Umbilical cord (tissue), 2 donors: ENCODE measurements at places on chromosomes 5 and 9.

- DNase-seq = no peak
Observed at GRCh38 chr9:109549386-109549785, 51.3 kb upstream of the PTPN3 start.

DNA sequence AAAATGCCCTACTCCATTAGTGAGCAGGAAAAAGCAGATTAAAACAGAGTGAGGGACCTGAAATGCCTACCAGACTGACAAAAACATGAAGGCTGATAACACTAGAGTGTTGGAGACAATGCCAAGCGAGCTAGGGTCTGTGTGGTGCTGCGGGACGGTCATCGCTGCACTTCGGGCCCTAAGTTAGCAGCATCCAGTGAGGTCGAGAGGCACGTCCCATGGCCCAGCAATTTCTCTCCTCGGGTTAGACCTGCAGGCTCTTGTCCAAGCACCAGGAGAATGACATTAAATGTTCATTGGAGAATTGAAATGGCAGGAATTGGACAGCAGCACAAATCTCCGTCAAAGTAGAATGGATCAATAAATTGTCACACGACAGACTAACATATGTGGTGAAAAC, 5.3 kb upstream of the CACNA1B start:
- no peak for DNase-seq

DNA sequence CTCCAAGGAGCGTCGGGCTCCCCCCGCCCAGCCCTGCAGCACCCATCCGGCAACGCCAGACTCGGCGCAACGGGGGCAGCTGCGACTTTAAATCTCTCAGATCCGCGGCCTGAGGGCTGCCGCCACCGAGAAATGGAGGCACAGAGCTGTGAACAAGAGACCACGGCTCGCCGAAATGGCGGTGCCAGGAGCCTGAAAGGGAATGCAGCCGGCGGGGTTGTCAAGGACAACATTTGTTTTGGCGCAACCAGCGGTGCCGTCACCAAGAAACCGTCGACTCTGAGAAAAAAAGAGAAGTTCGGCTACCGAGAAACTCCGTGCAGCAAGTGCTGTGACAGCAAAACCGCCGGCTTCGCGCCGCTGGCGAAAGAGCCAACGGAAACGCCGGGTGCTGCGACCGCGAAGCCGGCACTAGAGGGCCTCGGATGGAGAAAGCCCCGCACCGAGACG, 2.1 kb upstream of the ANXA2R start:
- peak; percentile 77 for DNase-seq

GRCh38 chr5:126359884-126360283, 63.3 kb upstream of the GRAMD2B start:
- no peak for DNase-seq

GRCh38 chr5:54758038-54758437, 227.4 kb downstream of the ESM1 start:
- DNase-seq = peak; percentile 21

- DNase-seq = no peak
Observed at GRCh38 chr9:111825468-111826145, 30.9 kb upstream of the SHOC1 start.

GRCh38 chr5:172283862-172284610, 472 bp upstream of the UBTD2 start:
- peak; percentile 92 for DNase-seq

DNA sequence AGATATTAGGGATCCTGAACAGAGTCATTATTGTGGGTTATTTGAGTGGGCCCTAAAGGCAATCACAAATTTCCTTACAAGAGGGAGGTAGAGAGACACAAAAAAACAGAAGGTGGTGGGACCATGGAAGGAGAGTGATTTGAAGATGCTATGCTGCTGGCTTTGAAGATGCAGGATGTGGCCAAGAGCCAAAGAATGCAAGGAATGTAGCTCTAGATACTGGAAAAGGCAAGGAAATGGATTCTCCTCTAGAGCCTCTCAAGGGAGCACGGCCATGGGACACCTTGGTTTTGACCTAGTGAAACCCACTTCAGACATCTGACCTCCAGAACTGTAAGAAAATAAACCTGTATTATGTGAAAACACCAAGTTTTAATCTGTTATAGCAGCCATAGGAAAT, 53.8 kb downstream of the TTC39B start:
- DNase-seq = no peak

- DNase-seq = peak; percentile 4
Observed at GRCh38 chr5:32445287-32445758, 783 bp upstream of the ZFR start.

DNA sequence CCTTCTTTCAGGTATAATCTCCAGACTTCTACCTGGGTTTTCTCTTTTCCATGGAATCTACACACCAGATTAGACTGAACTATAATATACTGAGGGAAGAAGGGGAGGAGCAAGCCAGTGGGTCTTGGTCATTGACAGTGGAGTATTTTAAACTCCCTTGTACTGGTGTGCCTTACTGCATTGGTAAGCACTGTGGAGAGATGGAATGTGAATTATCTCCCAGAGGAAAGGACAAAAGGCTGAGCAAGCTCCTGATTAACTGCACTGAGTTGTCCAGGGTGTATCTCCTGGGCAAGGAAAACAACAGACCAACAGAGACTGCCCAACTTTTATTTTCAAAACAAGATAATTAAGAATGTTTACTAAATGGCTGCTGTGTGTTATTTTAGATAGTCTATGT, 29.8 kb upstream of the SLCO6A1 start:
- no peak for DNase-seq

DNA sequence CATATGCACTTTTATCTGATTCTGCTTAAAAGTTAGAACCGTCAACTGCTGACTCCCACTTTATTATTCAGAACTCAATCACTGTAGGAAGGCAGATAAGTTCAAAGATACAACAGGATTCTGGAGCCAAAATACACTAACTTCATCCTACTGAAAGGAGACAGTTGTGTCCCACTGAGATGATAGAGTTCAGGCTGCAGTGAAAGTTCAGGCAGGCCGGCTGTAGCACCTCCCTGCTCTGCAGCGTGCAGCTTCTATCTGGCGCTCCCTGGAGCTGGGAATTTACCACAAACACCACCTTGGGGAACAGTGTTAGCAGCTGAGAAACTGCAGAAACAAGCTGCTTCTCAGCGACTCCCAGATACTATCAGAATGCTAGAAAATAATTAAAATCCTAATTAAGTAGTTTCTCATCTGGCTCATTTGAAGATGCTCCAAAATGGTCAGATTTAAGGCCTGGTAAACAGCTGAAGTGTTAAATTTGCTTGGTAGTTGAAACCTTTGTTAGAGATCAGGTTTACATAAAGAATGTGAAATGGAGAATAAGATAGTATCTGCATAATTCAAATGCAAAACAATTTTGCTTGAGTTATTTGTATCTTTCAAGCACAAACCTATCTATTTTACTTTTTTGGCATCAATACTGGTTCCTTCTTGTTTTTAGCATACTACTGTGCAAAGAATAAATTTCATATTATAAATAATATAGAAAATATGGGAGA, 52.3 kb upstream of the CNTLN start:
- DNase-seq = peak; percentile 83
